ENCODE measurements at places on chromosomes 12 and 14.

- DNase-seq: no peak
Observed at GRCh38 chr14:104031384-104031783, 54.1 kb upstream of the ASPG start.

DNA sequence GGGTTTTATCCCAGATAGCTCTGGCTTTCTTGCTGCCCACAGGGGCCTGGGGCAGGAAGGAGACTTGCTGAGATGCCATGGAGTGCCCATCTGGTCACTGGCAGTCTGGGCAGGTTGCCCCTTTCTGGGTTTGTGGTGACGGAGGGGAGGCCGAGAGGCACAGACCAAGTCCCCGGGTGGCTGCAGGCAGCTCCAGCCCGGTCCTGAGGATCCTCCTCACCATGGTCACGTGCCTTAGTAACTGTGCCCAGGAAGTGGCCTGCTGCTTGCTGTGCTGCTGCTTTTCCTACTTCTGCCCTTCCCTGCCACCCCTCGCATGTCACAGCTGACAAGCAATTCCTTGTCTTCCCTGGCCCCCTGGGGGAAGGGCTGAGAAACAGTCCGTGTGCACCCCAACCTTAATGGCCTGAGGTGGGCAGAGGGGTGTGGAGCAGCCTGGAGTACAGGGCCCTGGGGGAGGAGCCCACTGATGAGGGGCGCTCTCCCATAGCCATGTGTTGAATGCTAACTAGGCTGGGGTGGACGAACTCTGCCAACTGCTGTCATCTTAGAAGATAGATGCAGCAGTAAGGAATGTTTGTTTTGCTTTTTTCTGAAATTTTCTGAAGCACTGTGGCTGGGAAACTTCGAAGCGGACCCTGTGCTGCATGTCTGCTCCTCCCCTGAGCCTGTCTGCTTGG lies 54.9 kb upstream of the SRSF5 start:
- DNase-seq: no peak

GRCh38 chr14:57464008-57464730 lies 29.5 kb downstream of the CCDC198 start:
- DNase-seq: no peak

DNA sequence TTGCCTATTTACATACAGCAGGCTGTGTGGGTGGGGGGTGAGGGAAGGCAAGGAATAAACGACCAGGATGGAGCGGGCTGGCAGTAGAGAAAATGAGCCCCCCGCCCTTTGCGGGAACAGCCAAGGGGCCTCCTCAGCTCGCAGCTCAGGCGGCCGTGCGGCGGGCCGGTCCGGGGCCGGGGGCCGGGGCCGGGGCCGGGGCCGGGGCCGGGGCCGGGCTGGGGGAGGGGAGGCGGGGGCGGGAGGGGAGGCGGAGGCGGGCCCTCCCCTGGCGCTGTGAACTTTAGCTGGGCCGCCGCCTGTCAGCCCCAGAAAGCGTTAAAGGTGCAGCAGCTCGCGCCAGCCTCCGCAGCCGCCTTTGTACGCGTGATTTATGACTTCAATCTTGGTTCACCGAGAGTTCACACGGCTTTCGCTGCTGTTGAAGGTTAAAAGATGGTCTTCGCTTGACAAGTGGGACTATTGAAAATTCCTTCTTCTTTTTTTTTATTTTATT lies 28.8 kb downstream of the HOXC4 start:
- DNase-seq: no peak

DNA sequence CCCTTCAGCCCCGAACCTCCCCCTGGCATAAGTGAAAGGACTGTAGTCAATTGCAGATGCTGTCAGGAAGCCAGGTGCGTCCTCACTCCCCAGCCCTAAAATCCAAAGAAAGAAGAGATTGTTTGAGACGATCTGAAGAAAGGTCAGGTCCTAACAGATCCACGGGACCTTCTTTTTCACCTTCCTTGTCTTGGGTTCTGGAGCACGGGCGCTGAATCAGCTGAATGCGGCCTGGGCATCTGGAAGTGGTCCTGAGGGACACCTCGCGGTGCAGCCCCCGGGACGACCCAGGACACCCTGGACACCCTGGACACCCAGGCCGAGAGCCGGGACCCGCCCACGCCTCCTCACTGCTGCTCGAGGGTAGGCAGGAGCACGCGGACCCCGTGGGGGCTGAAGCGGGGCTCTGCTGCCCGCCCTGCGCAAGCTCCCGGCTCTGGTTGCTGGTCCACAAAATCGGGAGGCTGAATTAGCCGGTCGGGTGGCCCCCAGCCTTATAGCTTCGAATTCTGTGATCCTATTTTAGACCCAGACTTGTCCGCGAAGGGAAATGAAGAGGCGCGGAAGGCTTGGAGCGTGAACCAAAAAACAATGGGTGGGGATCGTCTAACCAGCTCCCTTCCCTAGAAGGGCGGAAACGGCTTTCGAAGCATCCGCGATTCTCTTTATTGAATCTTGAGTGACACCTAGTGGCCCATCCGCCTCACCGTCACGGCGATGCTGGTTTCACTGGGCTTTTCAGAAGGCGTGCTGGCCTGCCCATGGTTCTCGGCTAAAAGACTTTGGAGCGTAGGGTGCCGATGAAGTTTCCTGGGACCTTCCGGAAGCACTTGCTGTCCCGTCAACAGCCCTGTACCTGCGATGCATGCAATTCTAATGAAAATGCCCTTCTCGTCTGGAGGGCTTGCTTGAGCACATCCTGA lies 46.4 kb upstream of the PLXNC1 start:
- DNase-seq: peak; percentile 51

DNA sequence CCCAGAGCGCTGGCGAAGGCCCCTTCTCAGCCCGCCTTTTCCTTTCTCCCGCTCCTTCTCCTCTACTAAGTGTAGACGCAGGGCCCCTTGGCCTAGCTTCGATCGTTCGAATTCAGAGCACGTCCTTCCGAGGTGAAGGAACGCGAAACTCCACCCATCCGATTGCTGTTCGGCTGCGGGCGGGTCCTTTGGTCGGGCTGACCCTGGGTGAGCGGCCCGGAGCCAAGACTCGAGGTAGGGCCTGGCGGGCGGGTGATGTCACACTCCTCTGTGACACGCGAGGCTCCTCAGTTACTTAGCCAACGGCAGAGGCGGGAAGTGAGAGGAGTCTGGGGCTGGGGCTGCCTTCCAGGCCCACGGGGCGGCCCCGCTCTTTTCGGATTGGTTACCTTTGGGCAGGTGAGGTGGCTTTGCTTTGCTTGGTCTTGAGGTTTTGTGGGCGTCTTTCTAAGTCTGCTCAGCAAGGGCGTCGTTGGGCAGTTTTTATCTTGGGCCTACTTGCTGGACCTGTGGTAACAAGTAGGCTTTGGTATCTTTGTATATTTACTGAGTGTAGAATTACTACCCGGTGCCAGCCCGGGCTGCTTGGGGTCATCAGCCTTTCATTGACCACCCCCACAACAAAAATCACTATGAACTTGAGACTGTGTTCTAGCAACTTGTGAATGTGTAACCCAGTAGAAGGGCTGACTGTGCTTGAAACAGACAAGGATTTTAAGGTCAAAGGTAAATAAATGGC lies 694 bp downstream of the TMBIM6 start:
- peak; percentile 62 for DNase-seq

DNA sequence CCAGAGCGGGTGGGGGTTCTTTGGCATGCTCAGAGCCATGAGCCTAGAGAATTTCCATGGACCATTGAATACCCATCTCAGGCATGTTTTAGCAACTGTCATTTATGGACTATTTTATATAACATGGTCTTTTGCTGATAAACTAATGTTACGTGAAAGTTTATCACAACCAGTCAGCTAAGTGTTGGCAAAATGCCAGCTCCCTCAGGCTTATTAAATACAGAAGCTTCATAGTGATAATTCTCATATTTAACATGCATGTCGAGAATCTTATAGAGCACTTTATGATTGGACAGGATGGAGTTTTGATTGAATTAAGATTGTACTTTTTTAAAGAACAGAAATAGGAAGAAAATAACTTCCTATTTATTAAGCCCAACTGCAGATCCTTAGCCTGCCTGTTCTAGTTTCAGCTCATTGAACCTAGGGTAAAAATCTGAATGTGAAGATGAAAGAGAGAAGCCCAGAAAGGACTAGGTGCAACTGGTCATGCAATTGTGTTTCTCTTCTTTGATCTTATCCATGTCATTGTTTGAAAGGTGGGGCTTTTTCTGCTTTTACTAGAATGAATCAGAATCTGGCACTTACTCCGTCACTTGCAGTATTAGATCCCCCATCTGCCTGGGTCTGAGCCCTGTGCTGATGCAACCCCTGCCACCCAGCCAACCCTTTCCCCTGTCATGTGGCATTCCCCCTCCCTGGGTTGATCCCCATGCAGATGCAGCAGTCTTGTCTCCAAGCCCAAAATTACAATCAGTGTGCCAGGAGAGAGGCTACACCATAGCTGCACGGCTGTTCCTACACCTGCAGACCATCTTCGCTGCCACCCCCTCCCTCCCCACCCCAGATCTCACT lies 134.6 kb upstream of the EVL start:
- DNase-seq: no peak

GRCh38 chr12:127306604-127307215 lies 960.3 kb upstream of the TMEM132C start:
- DNase-seq: no peak

All from NCI-H510A (cell line).